ENCODE measurements at places on chromosomes 3 and 15.

DNA sequence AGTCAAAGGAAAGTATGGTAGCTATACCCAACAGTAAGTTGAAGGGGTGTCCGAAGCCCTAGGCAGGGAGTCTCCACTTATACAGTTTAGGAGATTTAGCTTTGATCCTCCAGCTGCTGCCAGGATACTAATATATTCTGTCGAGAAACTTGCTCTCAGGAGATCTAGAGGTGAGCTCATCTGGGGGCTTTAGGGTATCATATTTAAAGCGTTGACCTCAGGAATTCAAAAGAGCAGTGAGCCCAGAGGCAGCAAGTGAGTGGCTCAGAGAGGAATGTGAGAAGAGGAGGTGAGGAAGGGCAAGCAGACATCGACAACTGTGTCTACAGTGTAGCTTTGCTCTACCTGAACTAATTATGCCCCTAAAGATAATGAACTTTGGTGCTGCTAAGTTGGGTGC lies 245.1 kb upstream of the LRTM1 start:
- DNase-seq = no peak

- no peak for DNase-seq
Measured at GRCh38 chr3:107598926-107599771, 76.4 kb downstream of the BBX start.

DNA sequence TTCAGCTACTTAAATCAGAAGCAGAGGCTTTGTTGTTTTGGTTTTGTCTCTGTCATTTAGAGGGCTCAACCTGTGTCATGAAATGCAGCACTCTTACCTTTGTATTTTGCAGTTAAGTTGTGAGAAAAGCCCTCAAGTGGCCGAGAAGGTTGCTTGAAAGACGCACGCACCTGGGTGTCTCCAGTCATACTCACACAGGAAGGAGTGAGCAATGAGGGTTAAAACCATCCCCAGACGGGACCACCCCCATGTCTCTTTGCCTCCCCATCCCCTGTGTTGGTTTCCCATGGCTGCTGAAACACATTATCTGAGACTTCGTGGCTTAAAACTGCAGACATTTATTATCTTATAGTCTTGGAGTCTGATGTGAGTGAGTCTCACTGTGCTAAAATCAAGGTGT lies 376.1 kb upstream of the CFAP20DC start:
- DNase-seq = no peak

DNA sequence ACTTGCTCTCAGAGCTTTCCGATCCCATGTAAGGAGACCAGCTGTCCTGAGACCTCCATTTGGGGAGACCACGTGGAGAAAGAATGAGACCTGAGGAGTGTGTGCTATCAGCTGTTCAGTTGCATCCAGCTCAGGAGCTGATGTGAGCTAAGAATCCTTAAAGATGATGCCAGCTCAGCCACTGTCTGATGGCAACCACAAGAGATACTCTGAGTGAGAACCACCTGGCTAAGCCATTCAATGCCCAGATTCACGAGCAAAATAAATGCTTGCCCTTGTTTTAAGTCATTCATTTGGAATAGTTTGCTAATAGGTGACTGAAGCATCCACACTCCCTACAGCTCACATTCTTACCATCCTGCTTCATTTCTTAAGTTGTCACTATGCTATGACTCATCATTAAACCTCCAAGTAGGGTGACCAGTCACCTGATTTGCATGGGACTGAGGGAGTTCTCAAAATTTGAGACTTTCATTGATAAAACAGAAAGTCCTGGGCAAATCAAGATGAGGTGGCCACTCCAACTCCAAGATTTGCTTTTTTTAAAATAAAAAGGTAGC lies 56.4 kb downstream of the SPTSSB start:
- DNase-seq = no peak

DNA sequence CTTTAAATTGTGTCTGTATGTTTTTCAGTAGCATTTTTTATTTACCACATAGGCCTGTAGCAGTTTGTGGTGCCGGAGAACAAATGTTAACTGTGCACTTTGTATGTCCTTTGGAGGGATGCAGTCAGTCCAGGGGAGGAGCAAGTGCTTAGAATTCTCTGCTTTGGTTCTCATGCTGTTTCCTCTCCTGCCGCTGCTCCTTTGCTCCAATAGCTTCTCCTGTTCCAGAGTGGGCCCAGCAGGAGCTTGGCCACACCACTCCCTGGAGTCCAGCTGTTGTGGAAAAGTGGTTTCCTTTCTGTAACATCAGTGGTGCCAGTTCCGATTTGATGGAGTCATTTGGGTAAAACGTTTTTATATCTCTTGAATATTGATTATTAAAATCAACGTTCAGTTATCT lies 16.6 kb downstream of the TICRR start:
- DNase-seq = no peak

DNA sequence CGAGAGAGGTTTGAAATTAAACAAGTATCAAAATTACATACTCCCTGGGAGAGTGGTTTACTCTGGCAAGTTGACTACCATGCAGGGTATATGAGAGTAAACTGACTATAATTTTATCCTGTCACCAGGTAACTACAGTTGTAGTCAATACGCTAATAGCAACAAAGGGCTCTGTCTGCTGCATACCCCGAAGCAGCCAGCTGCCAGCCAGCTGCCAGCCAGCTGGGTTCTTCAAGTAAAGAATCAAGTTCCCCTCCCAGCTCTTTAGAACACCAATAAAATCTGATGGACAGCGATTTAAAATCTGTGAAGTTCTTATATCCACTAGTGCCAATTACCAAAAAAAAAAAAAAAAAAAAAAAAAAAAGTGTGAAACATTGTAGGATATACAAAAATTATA lies 417.7 kb upstream of the CFAP20DC start:
- DNase-seq = no peak

GRCh38 chr15:40029979-40030893 lies 8.7 kb downstream of the SRP14 start:
- DNase-seq = no peak

- no peak for DNase-seq
Measured at GRCh38 chr3:106518516-106518915, 649.7 kb upstream of the CBLB start.

DNA sequence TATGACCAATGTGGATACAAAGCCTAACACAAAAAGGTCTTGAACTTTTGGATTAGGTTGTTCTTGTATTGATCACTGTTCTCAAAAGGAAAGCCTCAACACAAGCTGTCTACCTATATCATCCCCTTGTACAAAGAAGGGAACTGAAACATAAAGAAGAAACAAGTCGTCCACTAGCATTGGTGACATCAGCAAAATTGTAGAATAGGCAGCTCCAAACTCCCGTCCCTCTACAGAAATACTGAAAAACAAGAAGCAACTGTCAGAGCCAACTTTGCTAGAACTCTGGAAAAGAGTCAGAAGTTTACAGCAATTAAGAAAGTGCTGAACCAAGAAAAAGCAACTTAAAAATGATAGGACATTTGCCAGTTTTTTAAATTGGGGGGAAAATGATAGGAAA lies 7.5 kb upstream of the NR1I2 start:
- no peak for DNase-seq

DNA sequence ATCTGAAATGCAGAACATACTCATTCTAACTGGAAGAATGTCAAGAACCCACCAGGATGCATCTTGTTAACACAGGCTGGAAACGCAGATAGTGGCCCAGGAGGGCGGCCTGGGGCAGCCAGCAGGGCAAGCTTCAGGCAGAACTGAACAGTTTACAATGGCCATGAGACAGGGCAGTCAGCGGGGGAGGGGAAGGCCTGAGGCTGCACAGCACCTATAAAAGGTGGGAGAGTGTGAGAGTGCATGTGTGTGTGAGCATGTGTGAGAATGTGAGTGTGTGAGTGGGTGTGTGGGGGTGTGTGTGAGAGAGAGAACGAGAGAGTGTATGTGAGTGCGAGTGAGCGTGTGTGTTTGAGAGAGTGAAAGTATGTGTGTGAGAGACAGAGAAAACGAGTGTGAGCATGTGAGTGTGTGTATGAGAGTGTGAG lies 26.8 kb upstream of the SLCO2A1 start:
- DNase-seq = no peak

- DNase-seq = no peak
Measured at GRCh38 chr3:131109156-131109555, 82.5 kb downstream of the NEK11 start.
